ENCODE measurements at places on chromosomes 7 and 10. TPM values are rescaled to one million over a fixed set of nuclear protein-coding genes. Genes with fewer than 3 reads are reported as not detected.

GRCh38 chr7:33904681-33905388 is 504 bp upstream of the BMPER start:
- DNase-seq = peak; percentile 38

- DNase-seq = no peak
These were observed 1028.5 kb upstream of the PHF14 start for GRCh38 chr7:9945131-9945530.

DNA sequence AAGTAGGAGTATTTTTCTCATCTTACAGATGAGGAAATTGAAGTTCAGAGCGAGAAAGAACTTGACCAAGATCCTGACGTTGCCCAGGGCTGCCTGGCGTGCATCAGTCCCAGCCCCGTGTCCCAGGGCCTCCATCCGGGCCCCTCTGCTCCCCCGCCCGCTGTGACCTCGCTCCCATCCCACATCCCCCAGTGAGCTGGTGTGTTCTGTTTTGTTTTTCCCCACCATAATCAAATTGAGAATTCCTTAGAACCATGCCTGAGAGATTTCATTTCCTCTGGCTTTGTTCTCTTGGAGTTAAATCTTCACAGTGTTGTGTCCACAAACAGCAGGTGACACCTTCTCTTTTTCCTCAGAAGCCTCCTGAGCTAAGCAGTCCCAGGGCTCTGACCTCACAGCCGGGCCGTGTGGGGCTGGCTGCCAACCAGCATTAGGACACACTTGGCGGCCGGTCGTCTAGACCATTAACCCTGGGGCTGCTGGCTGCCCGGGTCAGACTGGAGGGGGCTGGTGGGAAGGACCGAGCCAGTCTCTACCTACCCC is 44.3 kb downstream of the PFKP start:
- DNase-seq = peak; percentile 77

DNA sequence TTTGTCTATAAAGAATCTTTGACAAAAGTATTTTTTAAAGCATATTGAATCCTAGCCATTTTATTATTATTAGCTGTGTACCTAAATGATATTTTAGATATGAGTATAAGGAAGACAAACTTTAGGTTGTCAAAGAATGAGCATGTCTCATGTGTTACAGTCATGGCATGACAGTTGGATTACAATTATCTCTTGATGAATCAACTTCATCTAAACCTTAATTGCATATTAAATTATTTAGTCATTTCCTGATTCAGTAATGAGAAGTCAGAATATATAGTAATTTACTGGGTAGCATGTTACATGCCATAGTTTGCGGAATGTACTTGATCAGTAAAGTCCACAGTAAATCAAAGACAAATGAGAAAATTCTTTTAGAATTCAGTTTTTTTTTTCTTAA is 59.2 kb downstream of the MAPK8 start:
- no peak for DNase-seq

GRCh38 chr10:26378861-26379294 is 59.3 kb upstream of the APBB1IP start:
- peak; percentile 21 for DNase-seq

DNA sequence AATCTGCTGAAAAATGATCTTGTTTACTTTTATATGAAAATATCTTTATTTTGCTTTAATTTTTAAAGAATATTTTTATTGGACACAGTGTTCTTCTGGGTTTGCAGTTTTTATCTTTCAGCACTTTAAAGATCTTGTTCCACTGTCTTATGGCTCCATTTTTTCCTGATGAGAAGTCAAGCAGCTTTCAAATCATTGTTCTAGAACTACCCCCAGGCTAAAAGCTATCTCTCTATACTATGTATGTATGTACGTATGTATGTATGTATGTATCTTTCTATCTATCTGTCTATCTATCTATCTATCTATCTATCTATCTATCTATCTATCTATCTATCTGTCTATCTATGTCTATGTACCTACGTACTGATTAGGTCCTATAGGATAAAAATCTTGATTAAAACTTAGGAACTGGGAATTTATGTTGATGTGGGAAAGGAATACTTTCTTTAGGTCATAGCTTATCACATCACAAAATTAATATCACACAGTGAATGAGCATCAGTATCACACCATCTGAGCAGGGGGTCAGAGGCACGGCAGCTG is 35.4 kb upstream of the TSPAN13 start:
- no peak for DNase-seq

DNA sequence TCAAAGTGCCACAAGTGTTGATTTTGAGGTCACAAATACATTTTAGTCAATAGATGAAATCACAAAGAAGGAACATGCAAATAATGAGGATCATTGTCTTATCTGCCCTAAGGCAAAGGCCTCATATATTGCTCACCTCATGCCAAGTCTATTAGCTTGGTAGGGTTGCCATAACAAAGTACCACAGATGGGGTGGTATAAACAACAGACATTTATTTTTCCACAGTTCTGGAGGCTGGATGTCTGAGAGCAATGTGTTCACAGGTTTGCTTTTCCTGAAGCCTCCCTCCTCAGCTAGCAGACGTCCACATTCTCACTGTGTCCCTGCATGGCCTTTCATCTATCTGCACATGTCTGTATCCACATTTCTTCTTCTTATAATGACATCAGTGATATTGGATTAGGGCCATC is 59.6 kb downstream of the RELN start:
- no peak for DNase-seq

DNA sequence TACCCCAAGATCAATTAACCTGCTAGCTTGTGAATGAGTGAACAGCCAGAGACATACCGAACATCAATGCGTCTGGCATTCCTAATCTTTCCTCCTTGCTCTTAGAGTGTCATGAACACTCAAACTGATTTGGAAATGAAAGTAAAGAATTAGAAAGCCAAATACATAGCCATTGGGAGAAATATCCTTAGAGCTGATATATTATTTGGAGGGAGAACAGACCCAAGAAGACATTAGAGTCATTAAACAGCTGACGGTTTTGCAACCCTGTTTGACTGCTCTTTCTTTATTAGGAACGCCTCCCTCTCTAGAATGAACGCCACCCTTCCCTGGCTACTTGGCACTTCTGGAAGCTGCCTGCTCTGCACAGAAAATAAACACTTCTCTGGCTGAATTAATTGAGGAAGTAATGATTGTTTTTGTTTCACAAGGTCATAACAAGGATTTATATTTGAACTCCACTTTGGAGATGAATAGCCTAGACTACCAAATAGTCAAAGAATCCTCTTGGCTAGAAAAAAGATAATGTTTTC is 42.8 kb downstream of the CTTNBP2 start:
- DNase-seq = no peak

The PCLO gene
- polyA plus RNA-seq = 0.03 TPM

The CYP2C19 gene
- polyA plus RNA-seq = not detected

The MMP21 gene
- 0.03 TPM for polyA plus RNA-seq
